ENCODE measurements at places on chromosomes 2 and 18.

DNA sequence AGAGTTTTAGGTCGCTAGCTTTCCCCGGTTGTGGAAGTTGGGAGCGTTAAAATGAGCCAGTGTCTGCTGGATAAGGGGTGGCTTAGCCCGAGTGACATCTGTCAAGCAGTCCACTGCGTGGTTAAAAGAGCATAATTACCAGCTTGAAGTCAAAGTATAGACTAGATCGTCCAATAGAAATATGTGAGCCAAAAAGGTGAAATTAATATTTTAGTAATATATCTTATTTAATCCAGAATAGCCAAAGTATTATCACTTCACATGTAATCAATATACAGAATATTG is 654 bp downstream of the COMMD1 start:
- no peak for DNase-seq

DNA sequence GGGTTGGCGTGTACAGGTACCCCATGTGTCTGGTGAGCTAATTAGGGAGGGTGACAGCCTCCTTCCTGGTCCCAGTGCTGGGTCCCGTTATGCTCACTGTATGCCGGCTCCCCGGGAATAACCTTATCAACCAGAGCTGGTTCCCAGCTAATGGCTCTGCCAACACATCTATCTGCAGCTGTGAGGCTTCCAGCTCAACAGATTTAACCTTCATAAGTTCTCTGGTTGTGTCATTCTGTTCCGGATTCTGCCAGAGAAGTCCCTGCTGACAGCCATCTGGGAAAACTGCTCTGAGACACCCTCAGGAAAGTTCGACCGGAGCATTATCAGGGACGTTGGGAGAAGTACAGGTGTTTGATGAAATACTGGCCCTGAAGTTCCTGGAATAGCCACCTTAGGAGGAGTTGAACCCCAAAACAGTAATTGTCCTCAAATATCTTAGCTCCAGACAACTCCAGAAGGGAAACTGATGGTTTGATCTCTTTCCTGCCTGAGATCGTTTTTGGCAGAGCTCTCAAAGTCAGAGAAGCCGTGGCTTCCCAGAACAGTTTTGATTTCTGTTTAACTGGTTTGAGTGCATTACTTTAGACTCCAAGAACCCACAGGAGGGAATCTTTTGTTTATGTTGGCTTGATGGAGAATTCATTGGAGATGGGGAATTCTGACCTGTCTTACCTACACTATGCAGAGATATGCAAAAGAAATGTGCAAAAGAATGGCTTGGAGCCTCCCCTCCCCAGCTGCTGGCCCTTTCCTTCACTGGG is 39.4 kb upstream of the TXNDC2 start:
- no peak for DNase-seq

GRCh38 chr2:12502759-12503158 is 214.0 kb upstream of the TRIB2 start:
- DNase-seq, result no peak

- no peak for DNase-seq
Measured at GRCh38 chr2:42196403-42197267, 27.5 kb downstream of the EML4 start.

GRCh38 chr2:209556354-209556961 is 132.6 kb downstream of the MAP2 start:
- no peak for DNase-seq

GRCh38 chr2:2252179-2252578 is 78.9 kb downstream of the MYT1L start:
- no peak for DNase-seq

DNA sequence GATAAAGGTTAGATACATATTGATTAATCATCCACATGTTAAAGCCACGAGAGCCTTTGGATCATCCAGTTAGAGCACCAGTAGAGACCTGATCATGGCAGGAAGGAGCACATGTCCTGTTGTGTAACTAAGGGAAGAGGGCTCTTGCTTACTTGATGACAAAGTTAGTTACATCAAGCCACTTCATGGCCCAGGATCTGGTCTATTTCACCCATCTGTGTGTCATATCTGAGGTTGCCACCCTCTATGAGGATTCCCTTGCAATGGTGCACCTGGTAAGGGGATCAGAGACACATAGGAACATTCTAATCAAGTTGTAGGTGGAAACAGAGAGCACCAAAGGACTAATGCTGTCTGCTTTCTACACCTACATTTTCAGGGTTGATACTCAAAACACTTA is 6.7 kb downstream of the ANKAR start:
- no peak for DNase-seq

DNA sequence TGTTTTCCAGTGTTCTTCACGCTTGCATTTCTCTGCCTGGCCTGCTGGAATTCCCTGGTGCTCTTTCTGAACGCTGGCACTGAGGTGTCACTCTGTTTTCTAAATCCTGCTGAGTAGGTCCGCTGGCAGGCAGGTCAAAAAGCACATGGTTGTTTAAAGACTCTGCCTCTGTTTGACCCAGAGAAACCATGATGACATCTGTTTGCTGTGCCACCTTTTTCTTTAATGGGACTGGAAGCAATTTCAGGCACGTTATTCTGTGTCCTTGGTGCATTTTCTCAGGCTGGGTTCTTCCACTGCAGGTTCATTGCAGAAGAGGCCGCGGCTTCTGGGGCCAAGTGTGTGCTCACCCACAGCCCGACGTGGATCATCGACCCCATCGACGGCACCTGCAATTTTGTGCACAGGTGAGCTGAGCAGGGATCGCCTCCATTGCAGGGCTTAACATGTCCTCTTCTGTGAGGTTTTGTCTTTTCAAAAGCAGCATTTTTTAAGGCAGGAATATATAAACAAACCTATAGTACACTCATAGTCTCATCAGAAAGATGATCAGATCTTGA is 28.4 kb downstream of the IMPA2 start:
- no peak for DNase-seq

- no peak for DNase-seq
Measured at GRCh38 chr2:81136296-81136695, 831.7 kb upstream of the LRRTM1 start.

- no peak for DNase-seq
Measured at GRCh38 chr2:16141641-16141921, 201.2 kb downstream of the MYCN start.

DNA sequence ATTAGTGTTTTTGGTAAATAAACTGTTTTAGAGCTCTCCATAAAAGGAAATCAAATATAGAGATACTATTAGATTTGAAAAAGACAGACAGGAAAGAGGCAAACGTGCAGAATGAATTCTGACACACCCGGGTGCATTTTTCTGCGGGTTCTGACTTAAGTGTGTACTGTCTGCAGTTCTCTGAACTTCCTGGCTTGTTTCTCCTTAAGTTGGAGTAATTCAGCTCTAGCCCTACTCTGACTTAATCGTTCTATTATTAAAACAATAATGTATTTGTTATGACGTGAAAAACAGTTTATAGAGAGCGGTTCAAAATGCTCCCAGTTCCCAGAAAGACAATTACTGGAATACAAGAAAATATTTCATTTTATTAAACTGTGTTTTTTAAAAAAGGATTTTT is 305.9 kb downstream of the ARHGAP15 start:
- DNase-seq, result no peak

DNA sequence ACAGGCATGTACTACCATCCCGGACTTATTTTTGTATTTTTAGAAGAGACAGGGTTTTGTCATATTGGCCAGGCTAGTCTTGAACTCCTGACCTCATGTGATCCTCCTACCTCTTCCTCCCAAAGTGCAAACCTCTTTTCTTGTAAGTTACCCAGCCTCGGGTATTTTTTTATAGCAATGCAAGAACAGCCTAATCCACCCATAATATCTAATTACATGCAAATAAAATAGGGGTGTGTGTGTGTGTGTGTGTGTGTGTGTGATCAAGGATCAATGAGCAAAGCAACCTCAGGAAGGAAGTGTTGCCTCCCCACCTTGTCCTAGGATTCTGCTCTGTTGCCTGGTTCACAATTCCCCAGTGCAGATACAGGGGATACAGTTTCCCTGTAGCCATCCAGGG is 45.6 kb downstream of the NGEF start:
- no peak for DNase-seq

DNA sequence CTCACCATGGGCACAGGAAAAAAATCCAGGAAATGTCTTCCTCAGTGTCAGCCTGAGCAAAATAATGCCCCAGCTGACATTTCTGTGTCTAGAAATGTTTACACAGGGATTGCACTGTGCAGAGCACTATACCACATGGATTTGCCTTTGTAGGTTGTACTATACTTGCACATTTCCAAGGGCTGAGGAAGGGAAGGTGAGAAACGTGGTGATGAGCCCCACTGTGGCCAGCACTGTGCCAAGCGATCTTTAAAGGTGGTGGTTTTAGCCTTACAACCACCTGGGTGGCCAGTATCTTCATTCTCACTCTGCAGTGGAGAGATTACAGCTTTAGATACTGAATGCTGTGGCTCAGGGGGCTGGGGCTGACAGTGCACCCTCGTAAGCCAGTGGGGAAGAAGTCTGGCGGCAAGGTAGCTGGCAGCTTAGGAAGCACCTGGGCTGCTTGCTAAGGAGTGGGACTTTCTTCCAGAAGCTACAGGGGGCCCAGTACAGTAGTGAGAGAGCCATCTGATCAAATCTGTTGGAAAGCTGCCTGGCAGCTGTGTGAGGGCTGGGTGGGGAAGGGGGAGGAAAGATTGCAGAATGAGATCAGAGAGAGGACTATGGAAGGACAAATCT is 81.4 kb upstream of the MSH2 start:
- no peak for DNase-seq

DNA sequence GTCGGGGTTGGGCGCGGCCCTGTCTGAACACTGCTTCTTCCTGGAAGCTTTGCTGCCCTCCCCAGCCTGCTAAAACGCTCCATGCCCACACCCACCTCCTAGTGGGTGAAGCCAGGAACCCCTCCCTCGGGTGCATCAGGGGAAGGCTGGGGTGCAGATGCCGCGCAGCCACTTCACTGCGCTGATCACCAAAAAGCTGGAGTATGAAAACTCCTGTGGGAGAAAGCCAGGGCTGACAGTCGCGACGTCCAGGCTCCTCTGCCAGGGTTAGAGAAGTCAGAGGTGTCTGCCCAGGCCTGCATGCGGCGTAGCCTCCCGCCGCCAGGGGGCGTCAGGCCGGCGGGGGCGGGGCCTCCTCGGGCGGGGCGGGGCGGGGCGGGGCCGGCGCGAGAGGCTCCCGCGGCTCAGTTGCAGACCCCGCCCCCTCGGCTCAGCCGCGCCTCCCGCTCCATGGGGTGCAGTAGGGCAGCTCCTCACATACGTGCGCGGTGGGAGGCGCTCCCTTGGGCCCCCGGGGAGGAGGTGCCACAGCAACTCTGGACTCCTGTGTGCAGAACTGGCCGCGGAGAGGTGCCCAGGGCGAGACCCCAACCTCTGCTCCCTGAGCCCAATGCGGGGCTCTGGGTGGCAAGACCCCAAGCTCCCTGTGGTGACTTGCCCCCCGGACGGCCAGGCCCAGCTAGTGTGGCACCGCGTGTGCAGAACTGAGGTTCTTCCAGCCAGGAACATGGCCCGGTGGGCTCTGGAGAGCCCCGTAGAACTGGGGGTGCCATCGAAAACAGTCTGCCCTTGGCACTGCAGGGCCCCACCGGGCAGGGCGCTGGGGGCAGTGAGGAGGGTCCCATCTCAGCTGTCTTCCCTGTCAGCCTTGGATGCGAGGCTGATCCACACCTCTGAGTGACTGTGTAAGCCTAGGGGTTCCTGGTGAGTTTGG is 1.8 kb upstream of the RNPEPL1 start:
- DNase-seq, result peak; percentile 87

- no peak for DNase-seq
Measured at GRCh38 chr2:8761529-8762164, 75.8 kb downstream of the KIDINS220 start.

GRCh38 chr18:24989760-24990593 is 362.0 kb downstream of the ZNF521 start:
- DNase-seq, result no peak

GRCh38 chr2:11542275-11542819 is 8.5 kb downstream of the GREB1 start:
- no peak for DNase-seq

DNA sequence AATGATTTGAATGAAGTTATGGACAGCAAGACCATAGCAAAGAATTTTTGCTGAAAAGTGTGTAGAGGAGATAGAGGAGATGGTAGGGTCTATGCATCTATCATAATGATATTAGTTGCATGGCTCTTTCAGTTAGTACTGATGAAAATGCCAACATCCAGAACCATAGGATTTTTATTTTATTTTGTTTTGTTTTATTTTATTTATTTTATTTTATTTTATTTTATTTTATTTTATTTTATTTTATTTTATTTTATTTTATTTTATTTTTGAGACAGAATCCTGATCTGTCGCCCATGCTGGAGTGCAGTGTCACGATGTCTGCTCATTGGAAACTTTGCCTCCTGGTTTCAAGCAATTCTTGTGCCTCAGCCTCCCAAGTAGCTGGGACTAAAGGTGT is 1021.1 kb upstream of the ZEB2 start:
- no peak for DNase-seq

DNA sequence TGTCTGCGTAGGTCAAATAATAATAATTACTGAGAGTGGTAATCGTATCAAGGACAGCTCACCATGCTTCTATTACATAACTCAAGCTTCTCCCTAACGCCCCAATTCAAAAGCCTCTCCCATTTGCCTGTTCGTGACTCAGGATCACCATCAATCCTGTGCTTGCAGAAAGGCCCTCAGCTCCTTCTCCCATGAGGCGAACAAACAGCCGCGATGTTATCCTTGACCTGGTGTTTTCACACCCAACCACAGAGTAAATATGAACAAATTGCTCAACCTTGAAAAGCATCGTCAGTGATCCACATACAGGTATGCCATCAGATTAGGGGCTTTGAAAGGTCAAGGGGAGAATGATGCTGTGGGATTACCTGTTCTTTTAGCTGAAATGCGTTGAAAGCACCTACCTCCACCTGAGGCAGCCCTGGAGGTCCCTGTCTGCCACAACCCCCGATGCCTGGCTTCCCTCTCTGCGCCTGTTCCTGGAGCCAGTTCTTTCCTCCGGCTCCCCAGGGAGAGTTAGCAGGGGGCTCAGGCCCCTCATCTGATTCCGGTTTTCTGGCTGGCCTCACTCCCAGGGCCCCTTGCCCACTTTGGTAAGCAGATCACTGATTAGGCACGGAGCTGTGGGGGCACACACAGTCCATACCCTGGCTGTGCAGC is 39.1 kb upstream of the ODC1 start:
- DNase-seq, result no peak

Measured in memory B cell (primary cell).